Astrocyte (in vitro differentiated cells and primary cell): ENCODE measurements at places on chromosomes 7 and 10. TPM values are rescaled to one million over a fixed set of nuclear protein-coding genes. Genes with fewer than 3 reads are reported as not detected.

UPK3B gene
- total RNA-seq = 0.64 TPM in 1 of 2 replicates, not detected in the other

WNT2 gene
- total RNA-seq = 0.07 and 0.24 TPM in 2 replicates

LMOD2 gene
- not detected in 2 replicates for total RNA-seq

MYOZ1 gene
- 2.2 TPM in 2 replicates for total RNA-seq

NRG3 gene
- total RNA-seq = 2.1 and 2.3 TPM in 2 replicates

UCN3 gene
- not detected in 2 replicates for total RNA-seq

LYZL1 gene
- not detected in 2 replicates for total RNA-seq

GIMAP1 gene
- total RNA-seq = not detected in 2 replicates

PON1 gene
- total RNA-seq = 0.99 and 1.00 TPM in 2 replicates

RELN gene
- 0.70 and 0.98 TPM in 2 replicates for total RNA-seq

GPR15LG gene
- not detected in 2 replicates for total RNA-seq

DNAJB6 gene
- total RNA-seq = 158 and 179 TPM in 2 replicates

ELN gene
- total RNA-seq = 0.75 and 0.89 TPM in 2 replicates

TACR2 gene
- total RNA-seq = not detected in 2 replicates

LRRC18 gene
- not detected in 2 replicates for total RNA-seq

CTAGE6 gene
- total RNA-seq = 0.18 TPM in 1 of 2 replicates, not detected in the other

GPER1 gene
- 13.7 and 17.4 TPM in 2 replicates for total RNA-seq

CDNF gene
- 1.4 and 2.0 TPM in 2 replicates for total RNA-seq

HKDC1 gene
- 4.2 and 4.3 TPM in 2 replicates for total RNA-seq

ATP6V0A4 gene
- total RNA-seq = 0.19 and 0.25 TPM in 2 replicates

APBB1IP gene
- total RNA-seq = 0.23 TPM in 1 of 2 replicates, not detected in the other

SRPK2 gene
- 54.8 and 59.2 TPM in 2 replicates for total RNA-seq

CRHR2 gene
- not detected in 2 replicates for total RNA-seq

MRPS16 gene
- total RNA-seq = 57.5 and 67.0 TPM in 2 replicates

STMP1 gene
- 28.1 and 29.7 TPM in 2 replicates for total RNA-seq

ODAD2 gene
- 0.48 and 0.96 TPM in 2 replicates for total RNA-seq

ACSM6 gene
- not detected in 2 replicates for total RNA-seq

NEUROG3 gene
- not detected in 2 replicates for total RNA-seq

FAM237B gene
- total RNA-seq = not detected in 2 replicates

FAM25A gene
- not detected in 2 replicates for total RNA-seq

C10orf105 gene
- not detected in 2 replicates for total RNA-seq

GTF2IRD1 gene
- total RNA-seq = 19.3 and 20.4 TPM in 2 replicates

C7orf33 gene
- not detected in 2 replicates for total RNA-seq

MMD2 gene
- total RNA-seq = not detected in 2 replicates

LLCFC1 gene
- total RNA-seq = not detected in 2 replicates

MEOX2 gene
- not detected in 2 replicates for total RNA-seq

IFIT1B gene
- total RNA-seq = not detected in 2 replicates

SPDYE11 gene
- total RNA-seq = not detected in 2 replicates

SLC26A5 gene
- total RNA-seq = not detected in 2 replicates

MALRD1 gene
- total RNA-seq = 0.24 and 0.45 TPM in 2 replicates

GPR26 gene
- 0.09 TPM in 1 of 2 replicates, not detected in the other for total RNA-seq

ZPBP gene
- total RNA-seq = not detected in 2 replicates

C10orf143 gene
- total RNA-seq = 0.73 and 0.82 TPM in 2 replicates

STAG3 gene
- total RNA-seq = 0.34 and 0.36 TPM in 2 replicates

KEL gene
- total RNA-seq = 0.96 TPM in 1 of 2 replicates, not detected in the other

EXOC6 gene
- total RNA-seq = 3.4 and 4.9 TPM in 2 replicates

MSMB gene
- total RNA-seq = not detected in 2 replicates

UTF1 gene
- 0.18 TPM in 1 of 2 replicates, not detected in the other for total RNA-seq

CHAT gene
- total RNA-seq = 0.12 and 1.00 TPM in 2 replicates
